Activated effector memory CD4-positive, alpha-beta T cell treated with anti-CD3 and anti-CD28 coated beads, Interleukin-2, amount 50 U/mL, for 16 hours (primary cell): ENCODE measurements at places on chromosomes 1 and 21.

DNA sequence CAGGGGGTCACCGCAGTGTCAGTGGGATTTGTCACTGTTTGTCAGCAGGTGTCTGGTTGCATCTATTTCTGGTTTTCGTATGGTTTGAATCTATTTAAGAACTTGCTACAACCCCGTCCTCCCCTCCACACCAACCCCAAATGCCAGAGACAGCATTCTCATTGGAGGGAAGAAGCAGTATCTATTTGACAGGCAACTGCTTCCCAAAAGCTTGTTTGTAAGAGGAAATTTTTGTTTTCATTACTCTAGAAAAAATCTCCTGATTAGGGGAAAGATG, 54.4 kb downstream of the NR5A2 start:
- no peak for DNase-seq

DNA sequence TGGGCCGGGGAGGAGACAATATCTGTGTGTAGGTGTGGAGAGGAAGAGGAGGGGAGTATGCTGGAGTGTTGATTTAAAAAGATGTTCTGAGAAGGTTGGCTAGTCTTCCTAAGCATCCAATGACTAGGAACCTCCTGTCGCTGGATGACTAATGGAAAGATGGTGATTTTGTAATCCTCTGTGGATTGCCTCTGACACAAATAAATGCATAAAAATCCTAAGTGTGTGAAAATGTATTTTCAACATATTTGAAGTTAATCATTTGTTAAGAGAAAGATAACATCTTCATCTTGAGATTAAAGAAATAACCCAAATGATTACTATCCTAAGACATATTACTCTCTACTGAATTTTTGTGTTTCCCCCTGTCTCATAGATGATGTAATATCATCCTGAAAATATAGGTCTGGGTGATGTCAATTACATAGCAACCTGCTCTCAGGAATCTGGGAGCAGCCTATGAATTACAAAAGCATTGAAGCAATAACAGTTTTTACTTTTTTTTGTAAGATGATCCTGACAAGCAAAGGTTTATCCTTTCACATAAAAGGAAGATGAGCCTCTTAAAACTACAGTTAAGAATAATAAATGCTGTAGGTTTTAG, 220.5 kb upstream of the MAP1LC3C start:
- DNase-seq = no peak

DNA sequence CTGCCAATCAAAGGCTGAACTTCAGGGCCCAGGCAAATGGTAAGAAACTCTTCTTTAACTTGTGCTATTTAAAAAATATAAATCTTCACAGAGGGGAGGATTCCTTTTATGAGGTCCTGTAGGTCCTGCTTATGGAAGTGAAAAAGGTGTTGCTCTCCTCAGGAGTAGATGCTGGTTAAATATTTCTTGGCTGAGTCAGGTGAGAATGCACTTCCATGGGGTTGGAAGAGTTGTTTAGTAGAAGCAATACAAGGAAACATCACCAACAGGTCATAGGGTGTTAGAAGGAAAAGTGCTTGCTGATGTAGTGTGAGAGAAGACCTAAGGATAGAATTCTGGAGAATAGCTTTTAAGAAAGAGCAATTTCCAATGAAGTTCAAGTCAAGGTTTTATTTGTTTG, 42.2 kb upstream of the ATP1A1 start:
- no peak for DNase-seq

GRCh38 chr1:205493241-205494085, 11.0 kb upstream of the CDK18 start:
- DNase-seq = no peak

DNA sequence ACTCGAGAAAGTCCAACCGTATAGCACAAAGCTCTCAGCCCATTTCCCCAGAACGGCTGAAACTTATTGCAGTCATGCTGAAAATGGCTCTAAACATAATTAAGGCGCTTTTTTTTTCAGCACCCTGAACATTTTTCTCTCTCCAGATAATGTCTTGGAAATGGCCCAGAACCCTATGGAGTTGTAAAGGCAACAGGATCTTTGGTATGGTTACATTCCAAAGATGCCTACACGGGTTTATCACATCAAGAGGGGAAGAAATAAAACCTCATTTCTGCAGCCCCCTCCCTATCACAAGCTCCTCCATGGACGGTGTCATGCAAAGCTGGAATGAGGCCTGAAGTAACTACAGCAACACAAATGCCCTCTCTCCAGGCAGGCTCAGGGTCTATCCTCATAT, 126.4 kb upstream of the GALNT2 start:
- no peak for DNase-seq

DNA sequence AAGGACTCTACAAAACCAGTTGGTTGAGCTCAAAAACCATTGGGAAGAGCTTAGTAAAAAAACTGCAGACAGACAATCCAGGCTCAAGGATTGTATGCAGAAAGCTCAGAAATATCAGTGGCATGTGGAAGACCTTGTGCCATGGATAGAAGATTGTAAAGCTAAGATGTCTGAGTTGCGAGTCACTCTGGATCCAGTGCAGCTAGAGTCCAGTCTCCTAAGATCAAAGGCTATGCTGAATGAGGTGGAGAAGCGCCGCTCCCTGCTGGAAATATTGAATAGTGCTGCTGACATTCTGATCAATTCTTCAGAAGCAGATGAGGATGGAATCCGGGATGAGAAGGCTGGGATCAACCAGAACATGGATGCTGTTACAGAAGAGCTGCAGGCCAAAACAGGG, 104.0 kb upstream of the BMP8A start:
- DNase-seq = no peak

DNA sequence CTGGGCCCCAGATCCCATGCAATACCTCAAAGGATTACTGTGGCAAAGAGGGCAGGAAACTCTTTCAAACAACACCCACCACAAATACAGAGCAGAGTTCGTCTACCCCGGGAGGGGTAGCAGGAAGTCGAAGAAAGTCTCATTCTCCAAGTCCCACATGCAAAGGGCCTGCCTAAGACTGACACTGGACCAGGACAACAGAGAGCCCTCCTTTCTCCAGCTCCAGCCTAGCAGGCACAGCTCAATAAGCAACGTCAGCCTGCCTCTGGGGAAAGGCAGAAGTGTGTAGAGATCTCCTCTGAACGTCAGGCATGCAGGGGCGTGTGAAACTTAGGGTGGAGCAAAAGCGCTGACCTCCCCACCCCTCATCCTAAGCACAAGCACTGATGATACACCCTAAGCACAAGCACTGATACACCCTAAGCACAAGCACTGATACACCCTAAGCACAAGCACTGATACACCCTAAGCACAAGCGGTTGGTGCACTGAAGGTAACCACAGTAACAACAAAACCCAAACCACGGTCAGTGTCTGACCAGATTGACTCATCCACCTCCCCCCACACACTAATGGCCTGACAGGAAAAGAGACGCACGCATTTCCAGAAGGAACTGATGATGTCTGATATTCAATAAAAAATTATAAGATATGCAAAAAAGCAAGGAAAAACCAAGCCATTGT, 1.3 kb downstream of the KRTAP12-3 start:
- peak; percentile 61 for DNase-seq

DNA sequence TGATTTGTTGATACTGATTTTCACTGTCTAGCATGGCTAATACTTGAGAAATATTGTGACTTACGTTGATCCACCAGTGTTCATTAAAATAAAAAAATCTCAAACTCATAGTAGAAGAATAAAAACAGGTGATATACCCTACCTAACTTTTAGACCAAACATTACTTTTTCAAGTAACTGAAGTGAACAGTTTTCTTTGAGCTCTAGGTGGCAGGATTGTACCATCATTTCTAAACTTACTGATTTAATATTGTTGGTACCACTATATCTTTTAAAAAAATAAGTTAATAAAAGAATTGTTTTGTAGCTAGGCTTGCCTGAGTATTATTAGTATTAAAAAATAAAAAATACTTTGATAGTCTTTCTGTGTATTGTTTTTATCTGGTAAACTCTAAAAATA, 21.5 kb downstream of the CDC73 start:
- DNase-seq = no peak

- DNase-seq = no peak
These were observed 15.7 kb upstream of the FGR start for GRCh38 chr1:27650539-27651175.

DNA sequence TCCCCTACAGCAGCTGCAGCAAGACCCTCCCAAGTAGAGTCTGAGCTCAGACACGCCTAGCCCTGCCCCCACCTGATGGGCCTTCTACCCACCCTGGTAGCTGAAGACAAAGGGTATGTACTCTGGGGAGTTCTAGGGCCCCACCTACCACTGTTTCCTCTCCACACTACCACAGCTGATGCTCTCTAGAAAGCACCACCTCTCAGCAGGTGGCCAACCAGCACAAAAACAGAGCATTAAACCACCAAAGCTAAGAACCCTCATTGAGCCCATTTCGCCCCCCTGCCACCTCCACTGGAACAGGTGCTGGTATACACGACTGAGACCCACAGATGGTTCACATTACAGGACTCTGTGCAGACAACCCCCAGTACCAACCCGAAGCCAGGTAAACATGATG, 258.9 kb downstream of the SETD4 start:
- DNase-seq = no peak

DNA sequence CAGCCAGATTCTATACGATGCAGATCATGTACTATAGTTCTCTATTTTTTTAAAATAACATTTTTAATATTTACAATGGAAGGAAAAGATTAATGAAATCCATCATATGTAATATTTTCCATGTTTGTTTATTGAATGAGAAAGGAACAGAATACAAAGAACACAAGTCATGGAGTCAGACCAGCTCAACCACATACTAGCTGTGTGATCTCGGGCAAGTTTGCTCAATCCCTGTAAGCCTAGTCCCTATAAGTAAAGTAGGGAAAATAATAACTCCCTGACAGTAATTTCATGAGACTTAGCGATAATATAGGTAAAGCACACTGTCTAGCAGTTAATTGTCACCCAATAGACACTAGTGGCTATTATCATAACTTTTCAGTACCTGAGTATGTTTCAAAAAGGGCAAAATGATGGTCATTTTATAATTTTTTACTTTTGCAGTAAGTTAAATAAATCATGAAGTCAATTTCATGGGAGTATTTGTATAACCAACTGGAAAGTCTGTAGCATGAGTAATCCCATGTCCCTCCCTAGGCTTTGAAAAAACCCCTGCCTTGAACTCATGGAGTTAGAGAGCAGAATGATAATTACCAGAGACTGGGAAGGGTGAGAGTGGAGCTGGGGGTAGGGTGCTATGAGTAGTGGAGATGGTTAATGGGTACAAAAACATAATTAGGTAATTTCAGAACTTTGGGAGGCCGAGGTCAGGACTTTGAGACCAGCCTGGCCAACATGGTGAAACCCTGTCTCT, 37.0 kb upstream of the EPS15 start:
- DNase-seq = no peak

DNA sequence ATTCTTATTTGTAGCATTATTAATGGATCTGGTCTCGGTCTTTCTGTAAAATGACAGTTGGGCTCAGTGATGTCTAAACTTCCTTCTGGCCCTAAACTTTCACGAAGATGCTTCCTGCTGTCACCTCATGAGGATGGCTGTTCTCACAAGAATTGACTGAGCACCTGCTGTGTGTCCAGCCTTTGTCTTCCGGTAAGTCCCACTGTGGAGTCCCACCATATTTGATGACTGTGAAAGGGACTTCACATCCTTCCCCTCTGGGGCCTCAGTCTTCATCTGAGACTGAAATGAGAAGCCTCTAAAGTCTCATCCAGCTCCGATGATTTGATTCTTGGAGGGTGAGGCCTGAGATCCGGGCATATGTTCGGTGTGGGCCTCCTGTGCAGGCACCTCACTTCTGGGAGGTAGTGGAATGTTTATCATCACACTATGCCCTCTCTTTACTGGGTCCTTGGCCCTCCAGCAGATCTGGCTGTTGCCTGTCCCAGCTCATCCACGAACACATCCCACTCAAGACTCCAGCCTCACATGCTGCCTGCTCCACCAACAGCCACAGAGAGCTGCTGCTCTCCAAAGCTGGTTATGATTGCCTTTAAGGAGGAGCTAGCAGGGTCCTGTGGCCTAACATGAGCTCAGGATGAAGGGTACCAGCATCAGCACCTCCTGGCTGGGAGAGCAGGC, 95.8 kb downstream of the KCNN3 start:
- peak; percentile 30 for DNase-seq

- no peak for DNase-seq
These were observed 47.0 kb downstream of the CD46 start for GRCh38 chr1:207798847-207799246.

DNA sequence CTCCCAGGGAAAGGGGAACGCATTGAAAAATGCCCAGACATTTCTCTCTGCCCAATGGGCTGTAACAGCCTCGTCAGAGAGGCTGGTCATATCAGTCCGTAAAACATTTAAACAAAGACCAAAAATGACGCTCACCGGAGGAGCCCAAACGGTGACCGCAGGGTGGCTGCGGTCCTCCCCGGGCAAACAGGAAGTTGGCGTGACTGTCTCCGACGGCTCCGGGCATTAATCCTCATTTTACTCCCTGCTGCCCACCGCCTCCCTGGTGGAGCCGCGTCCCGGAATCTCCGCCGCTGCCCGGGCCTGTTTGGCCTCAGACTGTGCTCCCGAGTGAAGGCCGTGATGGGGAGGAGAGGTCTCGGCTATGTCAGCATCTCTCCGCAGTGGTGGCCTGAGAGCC, 9.9 kb downstream of the PRDM16 start:
- no peak for DNase-seq

DNA sequence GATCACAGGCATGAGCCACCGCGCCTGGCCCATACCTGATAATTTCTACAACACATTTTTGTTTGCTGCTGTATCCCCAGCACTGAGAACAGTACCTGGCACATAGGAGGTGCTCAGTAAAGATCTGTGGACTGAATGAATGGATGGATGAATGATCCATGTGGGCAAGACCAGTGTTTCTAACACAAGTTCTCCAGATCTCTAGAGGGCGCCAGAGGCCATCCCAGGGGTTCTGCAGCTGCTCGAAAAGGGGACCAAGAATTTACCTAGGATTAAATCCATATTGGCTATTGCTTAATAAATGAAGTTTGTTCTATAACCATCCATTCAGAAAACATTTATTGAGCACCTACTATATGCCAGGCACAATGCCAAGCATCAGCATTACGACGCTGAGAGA, 167.7 kb downstream of the ACTL8 start:
- DNase-seq = peak; percentile 36

GRCh38 chr1:232675898-232676297, 46.0 kb upstream of the SIPA1L2 start:
- no peak for DNase-seq

GRCh38 chr1:19046972-19047731, 90.7 kb upstream of the IFFO2 start:
- no peak for DNase-seq
